Mesenchymal stem cell (in vitro differentiated cells and primary cell): ENCODE measurements at places on chromosomes 7 and 10.
A peak's percentile ranks its signal among the peaks of the same experiment; 100 is the strongest.

DNA sequence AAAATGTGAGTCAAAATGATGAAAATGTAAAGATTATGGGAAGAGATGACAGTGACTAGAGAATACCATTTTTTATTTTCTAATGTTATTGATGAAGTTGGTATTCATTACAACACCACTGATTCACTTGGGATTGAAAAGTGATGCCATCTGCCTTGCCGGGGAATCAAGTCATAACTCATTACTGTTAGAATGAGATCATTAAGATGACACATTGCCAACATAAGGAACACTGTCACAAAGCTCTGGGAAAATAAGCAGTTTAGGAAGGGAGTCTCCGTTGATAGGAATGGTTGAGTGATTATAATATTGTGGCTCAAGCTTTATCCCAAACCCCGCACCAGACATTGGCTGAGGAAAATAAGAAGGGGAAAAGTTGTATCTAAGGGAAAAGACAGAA is 121.5 kb upstream of the PLPP4 start:
- H3K4me3 ChIP-seq, result no peak overlapping the region
- no peaks in the 10 kb centered on the region for H3K36me3 ChIP-seq
- DNase-seq, result no peak
- no peaks in the 10 kb centered on the region for H3K4me1 ChIP-seq
- H3K27ac ChIP-seq, result no peak overlapping the region

DNA sequence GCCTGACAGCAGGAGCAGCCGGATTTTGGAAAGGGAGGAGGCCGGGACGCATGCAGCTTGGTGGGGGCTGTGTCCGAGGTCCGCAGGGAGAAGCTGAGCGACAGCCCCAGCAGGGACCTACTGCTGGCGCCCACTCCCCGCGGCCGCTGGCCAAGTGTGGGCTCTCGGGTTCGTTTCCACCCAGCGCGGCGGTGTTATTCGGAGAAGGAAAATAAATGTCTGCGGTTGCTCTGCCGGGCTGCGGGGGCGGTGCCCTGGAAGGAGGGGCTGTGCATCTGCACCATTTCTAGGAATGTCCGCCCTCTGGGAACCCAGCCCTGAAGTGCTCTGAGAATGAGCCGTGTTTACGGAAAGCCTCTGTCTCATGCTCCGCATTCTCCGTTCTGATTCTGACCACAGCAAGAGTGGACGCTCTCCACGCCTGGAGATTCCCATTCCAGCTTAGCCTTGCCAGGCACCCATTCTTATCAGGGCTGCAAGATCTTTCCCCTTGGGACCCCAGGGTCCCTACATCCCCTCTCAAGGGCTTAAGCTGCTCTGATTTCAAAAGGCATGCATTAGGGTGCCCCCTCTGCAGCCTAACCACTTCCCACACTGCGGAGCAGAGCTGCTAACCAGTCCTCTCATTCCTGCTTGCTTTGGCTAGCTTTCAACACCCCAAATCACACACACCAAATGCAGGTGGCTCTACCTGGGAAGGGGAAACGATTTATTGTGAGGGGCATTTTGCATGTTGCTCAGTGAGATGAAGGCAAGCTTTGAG is 256.6 kb upstream of the GLI3 start:
- DNase-seq, result peak; percentile 94
- peaks cover 9% of the 10 kb centered on the region for H3K4me1 ChIP-seq
- H3K4me3 ChIP-seq, result peak overlapping the region; percentile 29
- H3K27ac ChIP-seq, result no peak overlapping the region

GRCh38 chr10:93367664-93368063 is 114.5 kb downstream of the MYOF start:
- no peaks in the 10 kb centered on the region for H3K27me3 ChIP-seq
- no peak for DNase-seq
- no peak overlapping the region for H3K4me3 ChIP-seq
- H3K36me3 ChIP-seq, result peaks cover 100% of the 10 kb centered on the region

DNA sequence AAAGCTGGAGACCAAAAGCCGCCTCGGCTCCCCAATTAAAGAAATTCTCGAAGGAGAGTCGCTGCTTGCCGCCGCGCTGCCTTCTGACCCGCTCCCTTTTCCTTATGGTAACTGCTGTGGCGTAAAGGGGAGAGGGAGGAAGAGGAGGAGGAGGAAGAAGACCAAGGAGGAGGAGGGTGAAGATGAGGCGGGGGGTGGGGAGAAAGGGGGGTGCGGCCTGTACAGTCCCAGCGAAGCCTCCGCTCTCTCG is 388 bp downstream of the CNOT4 start:
- H3K27me3 ChIP-seq, result no peaks in the 10 kb centered on the region
- H3K4me1 ChIP-seq, result peaks cover 2% of the 10 kb centered on the region
- peak overlapping the region; percentile 90 for H3K4me3 ChIP-seq
- DNase-seq, result no peak
- H3K27ac ChIP-seq, result peak overlapping the region; percentile 98

DNA sequence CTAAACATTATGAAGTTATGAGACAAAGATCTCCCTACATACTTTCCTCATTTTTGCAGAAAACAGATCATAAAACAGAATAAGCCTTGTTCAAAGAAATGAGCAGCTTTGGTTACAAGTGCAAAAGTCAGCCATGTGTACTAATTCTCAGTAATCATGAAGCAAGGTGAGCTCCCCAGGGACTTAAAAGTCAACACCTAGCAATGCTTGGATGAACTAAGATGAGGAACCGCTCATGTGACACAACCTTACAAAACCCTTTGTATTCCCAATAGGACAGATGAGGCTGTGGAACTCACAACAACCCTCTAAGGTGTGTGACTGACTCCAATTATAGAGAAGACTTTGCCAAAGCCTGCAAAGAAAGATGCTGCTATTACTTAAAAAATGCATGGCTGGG is 154.5 kb downstream of the SLC25A13 start:
- no peak for DNase-seq
- H3K4me3 ChIP-seq, result no peak overlapping the region
- H3K4me1 ChIP-seq, result no peaks in the 10 kb centered on the region
- no peak overlapping the region for H3K27ac ChIP-seq
- H3K27me3 ChIP-seq, result no peaks in the 10 kb centered on the region

DNA sequence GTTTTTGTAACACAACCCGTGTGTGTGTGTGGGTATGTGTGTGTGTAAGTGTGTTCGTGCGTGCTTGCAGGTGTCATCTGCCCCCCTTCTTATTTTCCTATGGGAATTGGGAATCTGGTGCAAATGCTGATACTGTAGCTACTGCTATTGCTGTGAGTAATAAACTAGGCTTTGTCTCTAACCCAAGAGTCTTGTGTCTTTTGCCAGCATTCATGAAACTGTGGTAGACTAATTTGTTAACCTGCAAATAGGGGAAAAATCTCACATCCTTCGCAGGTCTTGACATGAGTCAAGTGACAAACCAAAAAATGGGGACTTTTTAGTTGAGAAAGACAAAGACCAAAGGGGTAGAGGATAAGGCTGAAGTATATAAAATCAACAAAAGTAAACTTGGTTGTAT is 57.9 kb upstream of the FAM133B start:
- H3K27ac ChIP-seq, result no peak overlapping the region
- DNase-seq, result no peak
- no peaks in the 10 kb centered on the region for H3K27me3 ChIP-seq
- peaks cover 11% of the 10 kb centered on the region for H3K4me1 ChIP-seq

GRCh38 chr7:98669329-98670000 is 52.4 kb downstream of the NPTX2 start:
- no peak for DNase-seq
- H3K27ac ChIP-seq, result no peak overlapping the region
- no peaks in the 10 kb centered on the region for H3K4me1 ChIP-seq
- no peaks in the 10 kb centered on the region for H3K36me3 ChIP-seq
- H3K27me3 ChIP-seq, result no peaks in the 10 kb centered on the region
- no peak overlapping the region for H3K4me3 ChIP-seq

- peaks cover 62% of the 10 kb centered on the region for H3K36me3 ChIP-seq
- H3K27ac ChIP-seq, result no peak overlapping the region
- peaks cover 20% of the 10 kb centered on the region for H3K4me1 ChIP-seq
Measured at GRCh38 chr7:140525743-140526142, 46.4 kb upstream of the MKRN1 start.

- no peak for DNase-seq
- no peak overlapping the region for H3K4me3 ChIP-seq
- no peak overlapping the region for H3K27ac ChIP-seq
Measured at GRCh38 chr10:112039823-112040222, 143.7 kb downstream of the GPAM start.

DNA sequence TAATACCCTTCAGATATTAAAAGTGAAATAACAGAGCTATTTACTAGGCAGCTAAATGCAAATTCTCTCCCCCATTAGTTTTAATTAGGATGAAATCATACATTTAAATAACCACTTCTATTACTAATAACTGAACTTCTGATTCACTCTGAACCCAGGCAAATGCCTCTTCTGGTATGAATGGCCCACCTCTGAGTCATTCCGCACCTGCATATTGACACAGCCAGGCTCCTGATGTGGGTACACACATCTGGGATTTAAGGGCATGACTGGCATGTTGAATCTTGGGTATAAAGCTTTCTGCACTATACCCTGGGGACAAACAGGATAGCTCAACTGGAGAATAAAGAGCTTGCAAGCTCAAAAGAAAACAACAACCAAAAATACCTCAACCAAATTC is 140.9 kb downstream of the AUTS2 start:
- H3K4me1 ChIP-seq, result peaks cover 5% of the 10 kb centered on the region
- H3K27ac ChIP-seq, result no peak overlapping the region
- no peaks in the 10 kb centered on the region for H3K36me3 ChIP-seq
- no peak for DNase-seq
- no peaks in the 10 kb centered on the region for H3K27me3 ChIP-seq
- H3K4me3 ChIP-seq, result no peak overlapping the region

DNA sequence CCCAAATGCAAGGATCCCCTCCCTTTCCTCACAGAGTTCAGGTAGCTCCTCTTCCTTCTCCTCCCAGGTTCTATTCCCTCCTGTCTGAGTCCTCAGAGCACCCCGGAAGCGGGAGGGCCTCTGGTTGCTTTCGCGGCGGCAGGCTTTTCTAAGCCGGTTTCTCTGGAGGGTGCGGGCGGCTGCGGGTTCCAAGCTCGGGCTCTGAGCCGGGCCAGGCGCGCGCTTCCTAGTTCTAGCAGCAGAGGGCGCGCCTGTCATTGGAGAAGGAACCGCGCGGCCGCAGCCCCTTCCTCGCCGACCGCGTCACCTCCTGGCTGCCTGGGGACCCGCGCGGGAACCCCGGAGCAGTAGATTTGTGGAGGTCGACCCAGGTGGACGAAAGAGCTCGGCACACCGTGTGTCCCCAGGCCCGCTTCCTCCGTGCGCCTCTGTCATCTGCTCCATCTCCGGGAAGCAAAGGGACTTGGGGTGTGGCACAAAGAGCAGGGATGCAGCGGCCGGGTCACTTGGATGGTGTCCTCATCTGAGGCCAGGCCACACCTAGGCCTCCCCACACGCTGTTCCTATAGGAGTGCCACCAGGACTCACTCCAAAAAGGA is 389.0 kb upstream of the PODXL start:
- H3K4me1 ChIP-seq, result peaks cover 9% of the 10 kb centered on the region
- DNase-seq, result peak; percentile 34
- H3K27ac ChIP-seq, result no peak overlapping the region
- H3K27me3 ChIP-seq, result peaks cover 59% of the 10 kb centered on the region
- H3K4me3 ChIP-seq, result peak overlapping the region; percentile 72

- no peak within 1 kb of the TSS for H3K27ac ChIP-seq
- no peak for DNase-seq
- no peak within 1 kb of the TSS for H3K4me3 ChIP-seq
- H3K27me3 ChIP-seq, result peaks cover 5% of the 10 kb centered on the region
- no peaks in the 10 kb centered on the region for H3K4me1 ChIP-seq
- no peaks in the 10 kb centered on the region for H3K36me3 ChIP-seq
Measured at GRCh38 chr7:142749218-142749993, at the start of gene PRSS1. TSS of gene PRSS1 (plus strand) at chr7:142749472. CDS start at chr7:142749485, 13 bp downstream.

GRCh38 chr7:13181216-13181615 is 493.8 kb downstream of the ARL4A start:
- no peak overlapping the region for H3K27ac ChIP-seq
- H3K4me3 ChIP-seq, result no peak overlapping the region
- no peak for DNase-seq
- H3K36me3 ChIP-seq, result no peaks in the 10 kb centered on the region
- no peaks in the 10 kb centered on the region for H3K4me1 ChIP-seq

- no peak overlapping the region for H3K4me3 ChIP-seq
- H3K4me1 ChIP-seq, result no peaks in the 10 kb centered on the region
- no peaks in the 10 kb centered on the region for H3K27me3 ChIP-seq
- no peaks in the 10 kb centered on the region for H3K36me3 ChIP-seq
- no peak for DNase-seq
Measured at GRCh38 chr10:105702211-105702610, 1061.1 kb downstream of the SORCS3 start.

DNA sequence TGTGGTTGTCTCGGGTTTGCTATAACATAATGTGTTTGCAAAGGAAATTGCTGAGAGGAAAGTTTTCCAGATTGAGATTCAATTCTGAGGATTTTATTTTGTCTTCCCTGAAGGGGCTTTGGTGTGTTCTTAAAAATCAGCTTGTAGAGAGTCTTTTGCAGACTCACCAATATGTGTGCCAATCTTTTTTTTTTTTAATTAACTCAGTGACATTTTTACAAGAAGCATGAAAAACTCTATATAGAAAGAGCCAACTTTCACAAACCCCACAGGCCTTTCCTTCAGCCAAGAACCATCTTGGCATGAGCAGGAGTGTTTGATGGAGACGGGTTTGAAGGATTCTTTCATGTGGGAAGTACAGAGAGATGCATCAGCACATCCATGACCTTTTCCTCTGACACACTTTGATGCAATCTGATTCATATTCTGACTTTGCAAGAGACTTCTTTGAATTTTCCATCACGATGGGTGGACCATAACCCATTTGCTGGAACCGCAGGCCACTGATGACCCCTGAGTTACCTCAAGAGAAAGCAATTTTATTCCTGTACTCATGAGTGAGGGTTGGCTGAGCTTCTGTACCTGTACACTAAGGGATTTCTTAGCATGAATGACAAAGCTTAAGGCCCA is 892.6 kb downstream of the XPNPEP1 start:
- no peaks in the 10 kb centered on the region for H3K36me3 ChIP-seq
- no peaks in the 10 kb centered on the region for H3K4me1 ChIP-seq
- no peak overlapping the region for H3K27ac ChIP-seq
- DNase-seq, result no peak
- no peaks in the 10 kb centered on the region for H3K27me3 ChIP-seq

DNA sequence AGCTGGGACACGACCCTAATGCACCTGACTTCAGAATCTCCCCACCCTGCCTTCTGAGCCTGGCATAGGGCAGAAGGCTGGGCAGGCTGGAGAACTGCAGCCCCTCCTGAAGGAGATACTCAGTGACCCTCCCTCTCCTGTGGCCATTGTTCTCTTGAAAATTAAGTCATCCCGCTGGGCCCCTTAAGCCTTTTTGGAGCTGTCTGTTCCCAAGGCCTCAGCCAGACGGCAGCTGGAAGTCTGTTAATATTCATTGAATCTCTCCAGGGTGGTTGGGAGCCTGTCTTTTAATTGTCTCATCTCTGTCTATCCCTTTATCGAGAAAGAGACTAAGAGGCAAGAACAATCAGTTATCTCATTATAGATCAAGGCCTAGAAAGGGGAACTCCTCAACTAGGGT is 118.1 kb upstream of the PCBD1 start:
- H3K4me3 ChIP-seq, result no peak overlapping the region
- H3K27me3 ChIP-seq, result peaks cover 96% of the 10 kb centered on the region
- no peak for DNase-seq
- no peaks in the 10 kb centered on the region for H3K4me1 ChIP-seq
- H3K27ac ChIP-seq, result no peak overlapping the region
